ENCODE measurements at places on chromosomes 12 and 14. TPM values are rescaled to one million over a fixed set of nuclear protein-coding genes. Genes with fewer than 3 reads are reported as not detected.

Gene RNASE3
- total RNA-seq: not detected

Gene OR11H12
- total RNA-seq: not detected

Gene DAAM1
- total RNA-seq: 8.4 TPM

Gene B4GALNT3
- total RNA-seq: 0.59 TPM

Gene SYNE2
- total RNA-seq: 8.7 TPM

Gene RHEBL1
- total RNA-seq: 5.4 TPM

Gene TMBIM6
- total RNA-seq: 411 TPM

Gene FAM234B
- total RNA-seq: 4.3 TPM

Gene NOP9
- total RNA-seq: 15.2 TPM

Gene RNU4-1
- not detected for total RNA-seq

Gene ADAM21
- not detected for total RNA-seq

Gene MYL6B
- 84.6 TPM for total RNA-seq

Data from A549 treated with CORT108297 at 1 μM for 4 hours (cell line).